ENCODE measurements at places on chromosomes 13 and 19.

DNA sequence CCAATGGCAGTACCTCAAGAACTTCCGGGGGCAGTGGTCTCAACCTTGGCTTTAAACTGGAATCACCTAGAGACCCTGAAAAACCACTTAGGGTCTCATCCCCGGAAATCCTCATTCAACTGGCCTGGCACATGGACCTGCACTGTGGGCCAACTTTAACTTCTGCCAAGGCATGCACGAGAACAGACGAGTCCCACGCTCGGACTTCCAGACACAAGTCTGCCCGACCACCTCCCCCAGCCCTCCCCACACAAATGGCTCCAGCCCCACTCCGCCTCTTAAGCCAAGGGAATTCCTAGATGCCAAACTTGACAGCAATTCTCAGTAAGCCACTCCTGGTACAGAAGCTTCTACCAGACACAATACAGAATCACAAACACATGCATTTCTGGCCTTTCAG lies 114.0 kb downstream of the STK24 start:
- no peak for DNase-seq

DNA sequence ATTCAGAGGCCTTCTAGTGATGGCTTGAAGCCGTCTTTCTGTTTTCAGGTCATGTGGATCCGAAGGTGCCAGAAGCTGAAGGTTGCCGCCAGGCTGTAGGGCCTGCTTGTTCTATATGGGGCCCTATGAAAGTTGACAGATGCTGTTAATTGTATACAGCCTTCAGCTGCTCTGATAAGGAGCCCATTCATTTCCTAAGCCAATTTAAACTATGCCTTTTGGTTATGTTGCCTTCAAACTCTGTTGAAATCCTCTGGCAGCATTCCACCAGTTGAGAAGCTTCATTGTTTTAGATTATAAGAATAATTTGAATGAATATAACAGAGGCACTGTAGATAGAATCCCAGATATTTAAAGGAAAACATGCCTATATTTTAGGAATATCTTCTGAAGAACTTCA lies 34.4 kb downstream of the RAP2A start:
- DNase-seq, result no peak

GRCh38 chr19:17948931-17949930 lies 16.4 kb downstream of the CCDC124 start:
- no peak for DNase-seq

DNA sequence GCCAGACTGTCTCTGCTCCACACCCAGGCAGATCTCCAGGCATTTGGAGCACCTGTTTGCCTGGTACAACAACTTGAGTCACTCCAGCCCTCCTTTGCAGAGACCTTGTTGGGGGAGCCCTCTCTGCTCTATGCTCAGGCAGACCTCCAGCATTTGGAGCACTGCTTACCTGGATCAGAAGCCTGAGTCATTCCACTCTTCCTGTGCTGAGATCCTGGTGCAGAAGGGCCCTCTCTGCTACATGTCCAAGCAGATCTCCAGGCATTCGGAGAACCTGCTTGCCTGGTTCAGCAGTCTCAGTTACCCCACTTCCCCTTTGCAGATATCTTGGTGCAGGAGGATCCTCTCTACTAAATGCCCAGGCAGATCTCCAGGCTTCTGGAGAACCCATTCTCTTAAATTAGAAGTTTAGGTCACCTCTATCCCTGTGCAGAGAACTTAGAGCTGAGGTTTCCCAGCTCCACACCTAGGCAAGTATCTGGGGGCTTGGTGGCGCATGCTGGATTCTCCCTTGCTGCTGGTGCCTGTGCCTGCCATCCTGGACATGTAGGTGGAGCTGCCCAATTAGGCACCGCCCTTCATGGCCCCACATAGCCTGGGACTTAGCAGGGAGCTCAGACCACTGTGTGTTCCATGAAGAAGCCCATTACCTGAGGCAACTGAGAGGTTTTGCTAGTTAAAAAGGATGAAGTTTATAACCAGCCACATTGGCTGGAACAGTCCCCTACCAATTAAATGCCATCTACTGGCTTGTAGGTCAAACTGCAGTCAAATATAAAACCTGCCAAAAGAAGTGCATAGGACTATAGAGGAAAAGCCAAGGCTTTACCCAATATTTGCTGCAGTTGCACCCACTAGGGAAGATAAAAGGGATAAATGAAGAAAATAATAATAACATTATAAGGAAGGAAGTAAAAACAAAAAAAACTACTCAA lies 97.6 kb upstream of the SLITRK6 start:
- DNase-seq, result no peak

- no peak for DNase-seq
Measured at GRCh38 chr13:101059793-101060192, 356.5 kb downstream of the NALCN start.

GRCh38 chr19:47471733-47472457 lies at the start of gene SLC8A2:
TSS of gene SLC8A2 (minus strand) at chr19:47471893. CDS start at chr19:47466403, 5,490 bp downstream.
- DNase-seq, result no peak

- no peak for DNase-seq
Measured at GRCh38 chr19:7856109-7856591, 18.0 kb downstream of the PRR36 start.

Measured in right atrium auricular region (tissue), 2 donors.